Hematopoietic multipotent progenitor cell (in vitro differentiated cells): ENCODE measurements at places on chromosomes 12 and 14. TPM values are rescaled to one million over a fixed set of nuclear protein-coding genes. Genes with fewer than 3 reads are reported as not detected.

The ATF7IP gene
- total RNA-seq = 53.6 TPM

- no peak for DNase-seq
These were observed 99.2 kb downstream of the SLC5A8 start for GRCh38 chr12:101110866-101111265.

GRCh38 chr14:54554401-54554800 is 12.5 kb upstream of the SAMD4A start:
- DNase-seq = no peak

GRCh38 chr14:37968664-37969240 is 239.0 kb upstream of the SSTR1 start:
- no peak for DNase-seq

DNA sequence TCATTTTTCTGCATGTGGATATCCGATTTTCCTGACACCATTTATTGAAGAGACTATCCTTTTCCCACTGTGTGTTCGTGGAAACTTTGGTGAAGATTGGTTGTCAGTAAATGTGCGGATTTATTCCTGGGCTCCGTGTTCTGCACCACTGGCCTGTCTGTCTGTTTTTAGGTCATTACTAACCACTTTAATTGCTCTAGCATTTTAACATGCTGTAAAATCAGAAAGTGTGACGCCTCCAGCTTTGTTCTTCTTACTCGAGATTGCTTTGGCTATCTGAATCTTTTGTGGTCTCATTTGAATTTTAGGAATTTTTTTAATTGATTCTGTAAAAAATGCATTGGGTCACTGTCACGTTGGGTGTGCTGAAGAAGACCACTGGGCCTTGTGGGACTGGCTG is 1458.7 kb downstream of the AACS start:
- no peak for DNase-seq

GRCh38 chr12:56724701-56724971 is 463 bp downstream of the NACA start:
- DNase-seq = no peak

- no peak for DNase-seq
These were observed 148.6 kb downstream of the CALM1 start for GRCh38 chr14:90545382-90545781.

- DNase-seq = no peak
These were observed 38.3 kb downstream of the RPS6KA5 start for GRCh38 chr14:91021991-91022621.

DNA sequence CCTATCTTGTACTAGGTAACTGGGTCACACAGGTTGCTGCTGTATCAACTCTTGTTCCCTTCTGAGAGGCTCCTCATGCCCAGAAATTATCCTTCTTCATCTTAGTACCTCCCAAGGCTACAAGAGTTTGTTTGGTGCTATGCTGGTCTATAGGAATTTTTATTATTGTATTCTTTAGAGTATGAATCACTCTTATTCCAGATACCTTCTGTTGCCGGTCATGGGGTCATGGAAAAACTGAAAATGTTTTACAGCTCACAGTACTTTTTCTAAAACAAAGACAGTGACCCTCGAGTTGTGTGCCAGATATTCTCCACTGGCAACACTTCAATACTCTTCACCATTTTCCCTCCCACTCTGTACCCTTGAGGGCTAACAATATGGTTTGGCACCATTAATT is 1598.0 kb upstream of the TMEM132C start:
- no peak for DNase-seq

DNA sequence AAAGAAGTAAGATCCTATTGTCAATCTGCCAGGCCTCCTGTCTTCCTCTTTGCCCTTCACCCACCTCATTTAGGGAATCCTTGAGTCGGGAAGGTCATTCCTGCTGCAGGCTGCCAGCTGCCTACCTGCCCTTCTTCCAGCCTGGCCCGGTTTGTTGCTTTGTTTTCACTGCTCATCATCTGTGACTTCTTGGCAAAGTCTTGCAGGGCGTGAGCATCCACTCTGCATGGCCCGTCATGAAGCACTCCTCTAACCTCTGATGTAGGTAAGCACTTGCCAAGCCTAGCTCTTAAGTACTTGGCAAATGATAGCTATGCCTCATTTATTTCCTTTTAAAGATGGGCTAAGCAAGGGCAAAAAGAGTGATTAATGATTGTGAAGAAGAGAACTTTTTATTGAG is 192.8 kb downstream of the NRXN3 start:
- DNase-seq = no peak
